ENCODE measurements at places on chromosomes 2 and 18. TPM values are rescaled to one million over a fixed set of nuclear protein-coding genes. Genes with fewer than 3 reads are reported as not detected.

GRCh38 chr2:142174176-142174575 lies 43.4 kb upstream of the LRP1B start:
- no peak for DNase-seq

- no peak for DNase-seq
Observed at GRCh38 chr2:54752439-54752838, 29.0 kb downstream of the EML6 start.

Gene REEP1
- total RNA-seq: 7.6 TPM

DNA sequence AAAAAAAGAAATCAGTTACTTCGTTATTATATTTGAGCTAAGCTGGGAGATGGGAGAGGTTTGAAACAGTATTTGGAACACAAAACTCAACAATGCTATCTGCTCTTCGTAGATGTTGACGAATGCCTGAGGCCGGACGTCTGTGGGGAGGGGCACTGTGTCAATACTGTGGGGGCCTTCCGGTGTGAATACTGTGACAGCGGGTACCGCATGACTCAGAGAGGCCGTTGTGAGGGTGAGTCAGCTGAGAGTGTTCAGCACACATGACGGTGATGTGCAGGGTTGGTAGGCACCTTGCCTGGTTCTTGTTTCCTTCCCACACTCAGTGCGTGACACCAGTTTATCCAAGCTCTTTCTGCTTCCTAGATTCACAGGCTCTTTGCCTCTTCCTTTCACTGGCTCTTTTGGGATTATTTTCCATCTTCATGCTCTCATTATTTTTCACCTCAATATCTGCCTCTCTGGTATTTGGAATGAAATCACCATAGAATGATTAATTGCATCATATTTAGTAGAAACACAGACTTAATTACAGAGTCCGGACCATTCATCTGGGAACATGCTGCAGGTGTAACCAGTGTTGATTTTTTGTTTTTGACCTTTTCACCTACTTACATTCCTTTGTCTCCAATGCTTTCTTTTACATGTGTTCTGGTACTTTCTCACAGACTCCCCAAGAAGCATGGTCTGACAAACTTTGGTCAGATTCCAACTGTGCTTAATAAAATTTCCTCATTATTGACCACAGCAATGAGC lies 200.6 kb upstream of the RASGRP3 start:
- DNase-seq: peak; percentile 33

Gene UGT1A3
- total RNA-seq: not detected

Gene MYL1
- not detected for total RNA-seq

DNA sequence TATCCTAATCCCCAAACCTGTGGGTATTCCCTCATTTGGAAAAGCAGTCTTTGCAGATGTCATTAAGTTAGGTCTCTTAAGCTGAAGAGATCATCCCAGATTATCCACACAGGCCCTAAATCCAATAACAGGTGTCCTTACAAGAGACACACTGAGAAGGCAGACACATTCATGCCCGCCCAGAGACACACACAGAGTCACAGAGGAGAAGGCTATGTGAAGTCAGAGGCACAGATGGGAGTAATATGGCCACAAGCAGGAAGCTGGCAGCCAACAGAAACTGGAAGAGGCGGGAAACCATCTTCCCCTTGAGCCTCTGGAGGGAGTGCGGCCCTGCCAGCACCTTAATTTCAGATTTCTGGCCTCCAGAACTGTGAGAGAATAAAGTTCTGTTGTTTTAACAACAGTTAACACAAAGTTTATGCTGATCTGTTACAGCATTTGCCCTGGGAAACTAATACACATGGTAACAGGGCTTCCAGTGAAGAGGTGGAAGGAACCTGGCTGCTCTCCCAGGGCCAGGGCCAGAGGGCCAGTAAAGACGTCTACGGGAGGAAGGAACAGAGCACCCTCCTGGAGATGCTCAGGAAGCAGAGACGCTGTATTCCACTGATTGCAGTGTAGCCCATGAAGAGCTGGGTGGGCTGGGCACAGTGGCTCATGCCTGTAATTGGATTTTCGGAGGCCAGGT lies 217.5 kb downstream of the GLI2 start:
- DNase-seq: no peak

Gene TMEFF2
- total RNA-seq: not detected

GRCh38 chr18:79518683-79519128 lies 123.0 kb downstream of the NFATC1 start:
- DNase-seq: no peak

GRCh38 chr2:124646166-124646815 lies 621.2 kb downstream of the CNTNAP5 start:
- no peak for DNase-seq

- DNase-seq: no peak
Observed at GRCh38 chr18:33459612-33460011, 19.1 kb upstream of the CCDC178 start.

Gene RAB6D
- not detected for total RNA-seq

DNA sequence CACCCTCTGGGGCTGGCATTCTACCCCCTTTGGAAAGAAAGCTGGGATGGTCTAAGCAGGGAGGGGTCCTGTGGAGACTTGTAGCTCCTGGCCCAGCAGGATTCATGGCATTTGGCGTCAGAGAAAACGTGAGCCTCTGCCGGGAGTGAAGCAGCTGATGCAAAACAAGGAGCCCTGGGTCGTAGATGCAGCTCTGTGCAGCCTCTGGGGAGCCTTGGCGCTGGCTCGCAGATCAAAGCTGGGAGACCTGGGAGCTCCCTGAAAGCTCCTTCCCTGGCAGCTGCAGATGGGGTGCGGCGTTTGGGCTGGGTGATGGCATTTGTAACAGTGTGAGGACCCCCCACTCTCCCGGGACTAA lies 148.3 kb downstream of the KLHL29 start:
- no peak for DNase-seq

Gene ZNF385B
- total RNA-seq: 93.5 TPM

- no peak for DNase-seq
Observed at GRCh38 chr2:172373766-172374165, 53.6 kb upstream of the ITGA6 start.

DNA sequence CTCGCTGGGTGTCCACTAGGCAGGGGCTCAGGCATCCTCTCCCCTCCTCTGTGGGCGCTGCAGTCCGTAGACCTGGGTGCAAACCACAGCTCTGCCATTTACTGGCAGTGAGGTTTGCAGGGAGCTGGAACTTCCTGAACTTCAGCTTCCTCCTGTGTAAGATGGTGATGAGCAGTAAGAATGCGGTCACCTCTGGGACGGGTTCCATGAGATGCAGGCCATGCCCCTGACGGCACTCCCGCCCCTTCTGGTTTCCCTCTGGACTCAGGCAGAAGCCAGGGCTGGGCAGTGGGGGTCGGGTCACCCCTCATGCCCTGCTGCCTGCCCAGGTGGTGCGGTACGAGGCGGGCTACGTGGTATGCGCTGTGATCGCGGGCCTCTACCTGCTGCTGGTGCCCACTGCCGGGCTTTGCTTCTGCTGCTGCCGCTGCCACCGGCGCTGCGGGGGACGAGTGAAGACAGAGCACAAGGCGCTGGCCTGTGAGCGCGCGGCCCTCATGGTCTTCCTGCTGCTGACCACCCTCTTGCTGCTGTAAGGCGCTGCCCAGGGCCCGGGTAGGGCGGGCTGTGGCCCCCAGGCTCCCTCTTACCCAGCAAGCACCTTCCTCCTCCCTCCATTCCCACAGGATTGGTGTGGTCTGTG lies 1.5 kb downstream of the PROM2 start:
- DNase-seq: no peak

Gene SLC19A3
- 37.3 TPM for total RNA-seq

DNA sequence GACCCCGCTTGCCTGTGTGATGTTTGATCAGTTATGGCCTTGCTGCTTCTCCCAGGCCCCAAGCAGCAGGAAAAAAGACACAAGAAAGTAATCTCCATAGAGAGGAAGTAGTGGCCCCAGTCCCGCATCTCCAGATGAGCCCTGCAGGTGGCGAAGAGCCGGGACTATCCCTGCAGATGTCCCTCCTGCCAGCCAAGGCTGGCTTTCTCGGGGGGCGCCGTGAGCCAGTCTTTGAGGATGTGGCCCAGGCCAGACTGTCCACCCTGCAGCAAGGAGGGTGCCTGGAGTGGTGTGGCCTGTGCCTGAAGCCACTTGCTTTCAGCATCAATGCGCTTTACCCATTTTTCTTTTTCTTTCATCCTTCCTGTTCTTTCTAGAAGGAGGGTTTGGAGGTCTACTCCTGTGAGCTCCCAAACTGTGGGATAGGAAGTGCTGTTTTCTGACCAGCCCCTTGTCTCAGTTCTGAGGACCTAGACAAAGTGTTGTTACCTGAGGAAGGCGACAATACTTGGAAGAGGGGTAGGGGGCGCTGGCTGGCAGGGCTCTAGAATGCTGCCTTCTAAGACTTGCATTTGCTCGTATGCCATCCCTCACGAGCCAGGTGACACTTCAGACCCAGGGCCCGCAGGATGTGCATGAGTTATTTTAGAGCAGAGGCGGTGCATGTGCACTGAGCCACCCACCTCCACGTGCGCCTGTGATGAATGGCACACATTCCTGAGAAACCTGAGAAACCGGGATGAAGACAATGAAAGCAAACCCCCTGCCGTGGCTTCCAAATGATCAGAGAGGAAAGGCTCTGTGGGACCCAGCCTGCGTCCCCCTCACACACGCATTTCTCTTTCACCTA lies 255.8 kb downstream of the FBXO15 start:
- no peak for DNase-seq

Data from upper lobe of left lung (tissue), 6 donors.